Suppressor macrophage treated with lipopolysaccharide for 1 hour (primary cell): ENCODE measurements at places on chromosomes 7 and 10.
A peak's percentile ranks its signal among the peaks of the same experiment; 100 is the strongest.

DNA sequence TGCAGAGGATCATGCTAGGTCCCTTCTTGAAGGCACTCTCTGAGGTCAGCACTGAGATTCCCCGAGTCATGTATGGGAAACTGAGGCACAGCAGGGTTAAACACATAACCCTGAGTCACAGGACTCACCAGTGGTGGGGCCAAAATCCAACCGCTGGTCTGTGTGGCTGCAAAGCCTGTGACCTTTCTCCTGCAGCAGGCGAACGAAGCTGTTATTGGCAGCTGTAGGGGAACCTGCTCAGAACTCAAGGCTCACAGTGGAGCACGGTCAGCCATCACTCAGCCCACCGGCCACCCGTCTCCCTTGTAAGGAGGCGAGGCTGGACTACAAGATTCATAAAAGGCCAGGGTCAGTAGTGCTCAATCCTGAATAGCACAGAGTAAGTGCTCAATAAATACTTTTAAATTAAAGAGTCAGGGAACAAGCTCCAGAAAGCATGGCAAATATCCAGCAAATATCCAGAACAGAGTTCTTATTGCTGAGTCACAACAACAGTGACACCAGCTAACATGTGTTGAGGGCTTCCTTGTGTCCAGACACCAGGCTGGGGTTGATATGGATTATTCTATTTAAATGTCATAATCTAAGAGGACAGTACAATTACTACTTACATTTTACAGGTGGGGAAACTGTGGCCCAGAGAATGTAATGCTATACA, 34.9 kb downstream of the CHST15 start:
- DNase-seq, result no peak

- no peak for DNase-seq
Observed at GRCh38 chr7:48511080-48511479, 339.8 kb downstream of the ABCA13 start.

DNA sequence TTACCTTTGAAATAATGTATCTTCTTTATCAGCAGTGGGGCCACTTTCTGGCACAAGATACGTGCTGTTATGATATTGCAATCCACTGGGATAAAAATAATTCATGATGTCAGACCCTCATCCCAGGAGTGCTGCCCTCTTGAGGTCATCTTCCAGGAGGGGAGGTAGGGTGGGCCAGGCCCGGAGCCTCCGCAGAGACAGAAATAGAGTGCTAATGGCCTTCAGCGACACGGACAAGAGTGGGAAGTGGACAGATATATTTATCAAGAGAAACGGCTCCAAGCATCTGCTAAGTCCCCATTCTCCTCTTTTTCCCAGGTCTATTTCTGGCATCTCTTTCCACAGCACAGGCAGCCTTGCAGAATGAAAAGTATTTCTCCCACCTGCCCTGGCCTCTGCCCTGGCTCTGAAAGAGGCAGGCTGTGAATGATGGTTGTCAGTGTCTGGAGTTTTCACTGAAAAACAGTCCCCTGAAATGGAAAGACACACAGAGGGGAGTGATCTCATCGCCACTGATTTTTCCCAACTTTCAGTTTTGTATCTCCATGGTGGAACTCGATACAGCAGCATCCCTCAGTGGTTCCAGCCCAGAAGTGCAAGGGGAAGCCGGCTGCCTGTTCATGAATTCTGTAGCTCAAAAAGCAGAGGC, 251.7 kb upstream of the MYO3A start:
- DNase-seq, result peak; percentile 32

GRCh38 chr7:15780271-15780670, 93.8 kb upstream of the MEOX2 start:
- no peak for DNase-seq

GRCh38 chr7:116522247-116522646, 2.6 kb upstream of the CAV1 start:
- no peak for DNase-seq

DNA sequence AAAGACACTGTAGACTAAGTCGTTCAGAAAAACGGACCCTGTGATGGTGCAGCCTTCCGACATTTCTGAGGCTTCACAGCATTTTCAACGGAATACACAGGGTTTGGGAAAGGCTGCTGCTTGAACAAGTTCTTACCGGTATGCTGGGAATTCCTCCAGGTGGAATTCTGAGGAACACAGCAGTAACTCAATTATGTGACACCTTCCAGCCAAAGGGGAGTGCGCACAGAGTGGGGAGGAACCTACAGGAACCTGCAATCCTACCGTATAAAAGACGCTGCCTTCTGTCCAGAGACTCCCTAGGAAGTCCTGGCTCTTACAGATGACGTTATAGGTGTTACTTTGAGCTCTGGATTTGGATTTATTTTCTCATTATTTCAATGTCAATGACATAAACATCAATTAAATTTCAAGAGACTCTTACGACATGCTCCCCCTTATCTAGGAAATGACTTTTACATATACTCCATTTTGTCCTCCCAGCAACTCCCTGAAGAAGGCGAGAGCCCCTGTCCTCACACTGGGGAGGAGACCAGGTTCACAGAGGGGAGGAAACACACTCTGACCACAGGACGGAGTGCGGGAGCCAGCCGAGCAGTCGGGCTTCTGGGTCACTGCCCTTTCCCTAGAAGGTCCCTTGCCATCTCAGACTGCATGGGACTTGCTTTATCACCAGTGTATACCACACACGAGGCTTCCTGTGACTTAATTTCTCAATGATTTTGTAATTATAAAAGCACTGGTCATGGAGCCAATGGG, 27.9 kb downstream of the VIPR2 start:
- DNase-seq, result no peak

GRCh38 chr7:139490130-139490529, 6.7 kb upstream of the KLRG2 start:
- DNase-seq, result no peak

- no peak for DNase-seq
Observed at GRCh38 chr7:53531-53930, 138.8 kb upstream of the FAM20C start.
